ENCODE measurements at places on chromosomes 11 and 22.

- DNase-seq, result no peak
Observed at GRCh38 chr11:96318850-96319249, 24.1 kb downstream of the MAML2 start.

- no peak for DNase-seq
Observed at GRCh38 chr22:37931893-37932389, 21.5 kb downstream of the C22orf23 start.

GRCh38 chr11:66868726-66869566 is 12.1 kb downstream of the LRFN4 start:
- no peak for DNase-seq

DNA sequence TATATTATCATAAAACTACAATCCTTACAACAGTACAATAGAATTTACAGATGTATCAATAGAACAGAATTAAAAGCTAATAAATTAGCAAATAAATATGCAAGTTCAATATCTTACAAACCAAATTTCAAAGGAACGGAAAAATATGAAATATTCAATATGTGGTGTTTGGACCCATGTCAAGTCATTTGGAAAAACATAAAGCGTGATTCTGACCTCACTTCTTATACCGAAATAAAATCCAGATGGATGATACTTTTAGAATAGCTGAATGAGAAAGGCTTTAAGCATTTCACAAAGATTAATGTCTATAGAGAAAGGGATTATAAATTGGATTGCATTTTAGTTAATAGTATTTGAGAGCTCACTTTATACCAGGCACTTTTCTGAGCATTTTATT is 92.8 kb upstream of the TEAD1 start:
- DNase-seq, result no peak

DNA sequence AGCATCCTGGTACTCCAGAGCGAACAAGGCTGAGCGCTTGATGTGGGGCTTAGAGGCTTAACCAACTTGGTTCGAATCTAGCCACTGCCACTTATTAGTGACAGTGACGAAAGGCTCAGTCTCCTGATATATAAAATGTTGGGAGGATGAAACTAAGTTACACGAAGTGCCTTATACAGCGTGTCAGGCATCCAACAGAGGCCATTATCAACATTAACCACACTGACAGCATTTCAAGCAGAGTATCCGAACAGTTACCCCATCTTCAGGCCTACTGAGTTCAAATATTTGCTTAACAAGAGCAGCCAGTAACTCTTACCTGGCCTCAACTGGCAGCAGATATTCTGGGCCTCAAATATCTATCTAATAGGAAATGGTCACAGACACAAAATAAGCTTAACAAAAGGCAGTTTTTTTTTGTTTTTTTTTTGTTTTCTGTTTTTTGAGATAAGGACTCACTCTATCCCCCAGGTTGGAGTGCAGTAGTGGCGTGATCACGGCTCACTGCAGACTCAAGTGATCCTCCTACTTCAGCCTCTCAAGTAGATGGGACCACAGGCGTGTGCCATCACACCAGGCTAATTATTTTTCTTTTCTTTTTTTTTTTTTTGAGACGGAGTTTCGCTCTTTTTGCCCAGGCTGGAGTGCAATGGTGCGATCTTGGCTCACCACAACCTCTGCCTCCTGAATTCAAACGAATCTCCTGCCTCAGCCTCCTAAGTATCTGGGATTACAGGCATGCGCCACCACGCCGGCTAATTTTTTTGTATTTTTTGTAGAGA is 2.9 kb downstream of the SERPIND1 start:
- no peak for DNase-seq

GRCh38 chr22:46476547-46476941 is 60.9 kb downstream of the CELSR1 start:
- DNase-seq, result no peak

All from AG10803 (cell line).